ENCODE measurements at places on chromosomes 4 and X.

- DNase-seq = no peak
Observed at GRCh38 chr4:141702472-141703182, 66.2 kb downstream of the IL15 start.

- DNase-seq = no peak
Observed at GRCh38 chr4:176611951-176612350, 180.8 kb downstream of the VEGFC start.

- DNase-seq = no peak
Observed at GRCh38 chr4:161382655-161383054, 781.1 kb downstream of the FSTL5 start.

DNA sequence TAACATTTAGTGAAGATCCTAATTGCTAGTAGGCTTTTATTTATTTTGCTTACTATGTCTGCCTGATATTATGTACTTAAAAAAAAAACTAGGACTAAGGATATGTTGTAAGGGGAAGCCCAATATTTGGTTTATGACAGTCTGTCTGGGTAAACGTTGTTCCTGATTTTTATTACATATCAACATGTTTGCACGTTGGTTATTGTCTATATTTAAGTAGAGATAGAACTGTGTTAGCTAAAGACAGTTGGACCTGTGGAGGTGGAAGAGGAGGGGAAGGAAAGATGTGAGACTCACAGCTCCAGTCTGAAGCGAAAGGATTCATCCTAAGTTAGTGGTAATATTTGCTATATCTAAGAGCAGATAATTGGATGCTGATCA is 90.3 kb downstream of the TMEM131L start:
- no peak for DNase-seq

- DNase-seq = no peak
Observed at GRCh38 chrX:41960142-41960541, 36.8 kb upstream of the CASK start.

Measured in activated T-helper 1 cell treated with Interleukin-2 at 50 U/mL for 16 hours (primary cell).